Tracheal epithelial cell (primary cell): ENCODE measurements at places on chromosomes 5 and 9. TPM values are rescaled to one million over a fixed set of nuclear protein-coding genes. Genes with fewer than 3 reads are reported as not detected.

The RAI14 gene
- total RNA-seq, result 49.4 and 111 TPM in 2 replicates

The CORO2A gene
- total RNA-seq, result 17.1 and 29.8 TPM in 2 replicates

The ROR2 gene
- 0.24 TPM in 1 of 2 replicates, not detected in the other for total RNA-seq

The NREP gene
- 9.8 and 12.5 TPM in 2 replicates for total RNA-seq

The LCN9 gene
- not detected in 2 replicates for total RNA-seq

The NSA2 gene
- 98.0 and 118 TPM in 2 replicates for total RNA-seq

The GGTA1 gene
- under 0.01 TPM in 1 of 2 replicates, not detected in the other for total RNA-seq

The KCNV2 gene
- not detected in 2 replicates for total RNA-seq

The OCLN gene
- total RNA-seq, result 38.6 and 104 TPM in 2 replicates

The LRRC26 gene
- total RNA-seq, result 0.24 TPM in 1 of 2 replicates, not detected in the other

The GKAP1 gene
- 0.43 and 0.96 TPM in 2 replicates for total RNA-seq

The CBY3 gene
- total RNA-seq, result not detected in 2 replicates

The FANCG gene
- 6.2 and 7.2 TPM in 2 replicates for total RNA-seq

The FGD3 gene
- total RNA-seq, result 1.2 and 2.6 TPM in 2 replicates
